ENCODE measurements at places on chromosomes 4 and X.

DNA sequence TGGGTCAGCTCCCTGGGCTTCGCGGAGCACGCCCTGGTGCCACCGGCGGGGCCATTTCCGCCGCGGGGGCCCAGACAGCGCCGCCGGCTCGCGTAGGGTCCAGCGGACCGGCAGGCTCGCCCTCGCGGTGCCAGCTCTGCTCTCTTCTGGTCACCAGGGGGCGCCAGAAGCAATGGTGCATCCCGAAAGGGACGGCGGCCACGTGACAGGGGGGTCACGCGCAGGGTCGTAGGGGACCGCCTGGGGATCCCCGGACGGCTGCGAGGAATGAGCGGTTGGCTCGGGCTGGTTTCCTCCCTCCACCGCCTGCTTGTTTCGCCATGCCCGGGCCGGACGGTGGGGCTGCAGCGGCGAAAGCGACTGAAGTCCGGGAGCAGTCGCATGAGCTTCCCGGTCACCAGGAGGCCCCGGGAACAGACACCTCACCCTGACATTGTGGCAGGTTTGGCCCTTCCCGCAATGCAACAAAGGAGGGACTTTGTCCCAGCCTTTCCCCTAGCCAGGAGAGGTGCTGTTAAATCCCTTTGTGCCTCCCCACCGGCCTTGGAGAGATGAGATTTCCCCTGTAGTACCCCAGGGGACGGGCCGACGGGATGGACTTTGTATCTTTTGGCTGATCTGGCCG, 15.8 kb downstream of the ZCCHC12 start:
- DNase-seq = no peak

DNA sequence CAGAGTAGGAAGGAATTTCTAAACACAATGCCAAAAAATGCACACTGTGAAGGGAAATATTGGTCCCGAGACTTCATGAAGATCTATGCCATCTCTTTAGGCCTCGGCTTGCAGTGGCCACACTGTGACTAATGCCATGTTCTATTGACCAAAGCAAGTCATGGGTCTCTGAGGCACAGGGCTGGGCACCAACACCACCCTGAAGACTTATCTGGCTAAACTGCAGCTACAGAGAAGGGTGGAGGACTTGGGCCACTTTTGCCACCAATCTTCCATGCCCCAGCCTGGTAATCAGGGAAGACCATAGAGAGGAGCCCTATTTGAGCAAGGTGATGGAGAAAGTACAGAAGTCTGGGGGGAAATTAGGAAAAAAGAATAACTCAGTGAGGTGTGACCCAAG, 42.1 kb downstream of the HMX1 start:
- no peak for DNase-seq

DNA sequence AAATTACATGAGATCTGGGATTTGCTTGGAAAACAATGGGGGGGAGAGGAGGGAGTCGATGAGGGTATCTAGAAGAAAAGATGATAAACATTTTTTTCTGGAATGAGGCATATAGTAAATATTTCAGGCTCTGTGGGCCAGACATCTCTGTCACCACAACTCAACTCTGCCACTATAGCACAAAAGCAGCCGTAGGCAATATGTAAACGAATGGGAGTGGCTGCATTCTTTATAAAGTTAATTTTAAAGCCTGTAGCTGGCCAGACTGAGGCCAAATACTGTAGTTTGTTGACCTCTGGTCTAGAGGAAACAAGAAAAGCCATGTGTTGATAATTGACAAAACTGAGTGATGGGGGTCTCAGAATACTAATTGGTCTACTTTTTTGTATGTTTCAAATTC, 14.1 kb upstream of the TCEANC start:
- DNase-seq = no peak

- DNase-seq = no peak
Measured at GRCh38 chrX:72466493-72466892, 106.2 kb downstream of the HDAC8 start.

- DNase-seq = no peak
Measured at GRCh38 chrX:103831342-103831802, 685 bp downstream of the RAB9B start.

DNA sequence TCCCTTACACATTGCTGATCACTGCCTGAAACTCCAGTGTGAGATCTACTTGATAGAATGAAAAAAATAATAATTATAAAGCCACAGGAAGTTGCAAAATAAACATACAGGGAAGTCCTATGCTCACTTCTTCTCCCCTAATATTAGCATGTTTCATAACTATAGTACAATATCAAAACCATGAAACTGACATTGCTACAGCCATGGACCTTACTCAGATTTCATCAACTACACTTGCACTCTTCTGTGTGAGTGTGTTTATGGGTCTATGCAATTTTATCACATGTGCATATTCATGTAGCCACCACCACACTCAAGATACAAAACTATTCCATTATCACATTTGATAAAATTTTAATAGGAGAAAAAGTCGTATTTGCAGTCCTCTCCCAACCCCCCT, 57.3 kb downstream of the SPINK2 start:
- no peak for DNase-seq

- DNase-seq = no peak
Measured at GRCh38 chrX:68822641-68823410, 6.0 kb upstream of the EFNB1 start.

DNA sequence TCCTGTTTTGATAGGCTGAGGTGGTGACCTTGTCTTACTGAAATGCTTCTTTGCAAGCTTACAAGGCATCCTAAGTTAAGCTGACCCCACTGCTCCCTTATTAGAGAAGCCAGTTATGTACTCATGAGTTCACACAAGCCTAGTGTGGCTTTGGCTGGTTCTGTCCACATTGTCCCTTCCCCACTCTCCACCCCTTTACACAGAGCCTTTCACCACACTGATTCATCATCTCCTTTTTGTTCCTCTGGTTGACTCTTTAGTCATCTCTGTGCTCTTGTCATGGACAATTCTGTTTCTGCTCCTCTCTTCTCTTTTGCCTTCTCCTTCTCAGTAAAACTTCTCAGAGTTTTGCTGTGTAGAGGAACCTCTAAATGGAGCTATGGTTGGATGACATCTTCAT, 4.9 kb downstream of the CHRNA9 start:
- no peak for DNase-seq

- no peak for DNase-seq
Measured at GRCh38 chr4:472881-473569, 25.9 kb downstream of the ZNF721 start.

DNA sequence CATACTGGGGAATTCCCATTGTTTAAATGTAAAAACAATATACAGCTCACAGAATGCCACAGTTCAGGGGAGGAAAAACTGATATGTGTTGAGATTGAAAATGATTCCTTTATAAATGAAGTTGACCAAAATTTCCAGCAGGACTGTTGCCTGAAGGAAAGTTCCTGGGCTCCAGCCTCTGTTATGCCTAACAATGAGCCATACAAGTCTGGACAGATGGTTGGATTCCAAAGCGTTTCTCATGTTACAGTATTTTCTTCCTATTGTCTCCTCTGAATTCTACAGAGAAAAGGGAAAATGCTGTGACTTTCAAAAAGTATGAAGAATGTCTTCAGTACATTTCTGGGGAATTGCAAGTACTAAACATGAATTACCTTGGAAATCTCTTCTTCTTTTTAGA, 73.3 kb downstream of the ALPK1 start:
- no peak for DNase-seq

DNA sequence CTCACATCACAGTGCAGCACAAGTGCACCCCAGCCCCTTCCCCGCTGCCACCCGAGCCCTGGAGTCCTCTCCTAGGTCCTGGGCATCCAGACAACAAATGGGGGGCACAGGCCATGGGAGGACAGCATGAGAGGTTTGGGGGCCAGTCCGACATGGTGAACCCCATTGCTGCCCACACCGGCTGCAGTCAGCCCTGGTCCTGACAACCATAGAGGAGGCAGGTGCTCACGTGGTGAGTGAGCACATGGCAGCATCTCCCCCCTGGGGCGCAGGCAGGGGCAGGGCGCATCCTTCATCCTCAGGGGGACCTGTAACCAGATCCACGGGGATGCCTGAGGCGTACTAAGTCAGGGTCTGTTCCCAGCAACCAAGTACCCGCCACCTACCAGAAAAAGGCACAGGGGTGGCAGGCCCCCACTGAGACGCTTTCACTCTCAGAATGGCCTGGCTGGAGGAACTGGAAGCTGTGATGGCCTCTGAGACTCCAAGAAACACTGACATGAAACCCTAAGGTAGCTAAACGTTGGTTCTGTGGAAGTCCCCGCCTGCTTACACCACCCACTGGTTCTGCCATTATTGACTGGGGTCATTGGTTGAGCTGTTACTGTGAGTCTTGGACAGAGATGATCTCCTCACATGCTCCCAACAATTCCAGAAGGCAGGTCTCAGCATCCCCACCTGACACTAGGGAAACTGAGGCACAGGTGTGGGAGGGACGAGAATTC, 6.5 kb downstream of the ZFYVE28 start:
- DNase-seq = no peak

DNA sequence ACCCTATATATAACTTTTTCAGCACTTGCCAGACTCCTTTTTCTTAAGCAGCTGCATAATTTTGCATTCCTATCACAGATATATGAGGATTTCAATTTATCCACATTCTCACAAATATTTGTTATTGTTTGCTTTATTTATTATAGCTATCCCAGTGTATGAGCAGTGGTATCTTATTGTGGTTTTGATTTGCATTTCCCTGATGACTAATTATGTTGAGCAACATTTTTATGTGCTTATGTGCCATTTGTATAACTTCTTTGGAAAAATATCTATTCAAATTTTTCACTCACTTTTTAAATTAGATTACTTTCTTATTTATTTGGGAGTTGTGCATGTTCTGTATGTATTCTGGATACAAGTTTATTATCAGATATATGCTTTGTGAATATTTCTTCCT, 361.9 kb downstream of the KCTD8 start:
- DNase-seq = no peak

GRCh38 chr4:60744767-60745166, 455.4 kb upstream of the ADGRL3 start:
- no peak for DNase-seq

- DNase-seq = no peak
Measured at GRCh38 chrX:47456080-47456479, 26.9 kb downstream of the ZNF41 start.

DNA sequence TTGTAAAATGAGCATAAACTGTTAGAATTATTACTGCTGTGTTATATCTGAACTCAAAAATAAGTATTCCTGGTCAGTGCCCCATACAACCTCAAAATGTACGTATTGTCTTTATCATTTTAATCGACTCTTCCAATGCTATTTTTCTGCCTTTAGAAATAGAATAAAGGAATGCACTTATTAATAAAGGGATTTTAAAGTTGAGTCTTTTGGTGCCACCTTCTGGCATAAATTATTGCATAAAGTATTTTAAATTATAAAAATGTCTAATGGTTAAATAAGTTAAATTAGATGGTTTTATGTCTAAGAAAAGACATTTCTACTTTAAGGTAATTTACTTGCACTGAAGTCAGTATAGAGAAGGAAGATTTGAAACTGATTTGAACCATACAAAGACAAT, 424.0 kb upstream of the NDST4 start:
- DNase-seq = peak; percentile 71

DNA sequence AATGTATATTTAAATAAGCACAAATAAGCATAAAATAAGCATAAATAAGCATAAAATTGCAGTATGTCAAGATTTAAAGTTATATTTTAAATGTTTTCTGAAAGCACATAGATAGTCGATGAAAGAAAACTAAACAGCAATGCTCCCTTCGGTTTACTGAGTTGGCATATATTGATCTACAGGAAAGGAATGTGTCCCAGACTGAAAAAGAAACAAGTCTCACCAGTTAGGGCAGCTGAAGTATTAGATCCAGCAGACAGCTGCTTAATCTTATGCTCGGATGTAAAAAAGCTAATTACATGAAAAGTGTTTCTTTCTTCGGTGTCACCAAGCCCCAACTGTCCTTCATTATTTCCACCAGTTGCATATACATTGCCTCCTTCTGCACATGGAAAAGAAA, 8.7 kb downstream of the RPGR start:
- no peak for DNase-seq

DNA sequence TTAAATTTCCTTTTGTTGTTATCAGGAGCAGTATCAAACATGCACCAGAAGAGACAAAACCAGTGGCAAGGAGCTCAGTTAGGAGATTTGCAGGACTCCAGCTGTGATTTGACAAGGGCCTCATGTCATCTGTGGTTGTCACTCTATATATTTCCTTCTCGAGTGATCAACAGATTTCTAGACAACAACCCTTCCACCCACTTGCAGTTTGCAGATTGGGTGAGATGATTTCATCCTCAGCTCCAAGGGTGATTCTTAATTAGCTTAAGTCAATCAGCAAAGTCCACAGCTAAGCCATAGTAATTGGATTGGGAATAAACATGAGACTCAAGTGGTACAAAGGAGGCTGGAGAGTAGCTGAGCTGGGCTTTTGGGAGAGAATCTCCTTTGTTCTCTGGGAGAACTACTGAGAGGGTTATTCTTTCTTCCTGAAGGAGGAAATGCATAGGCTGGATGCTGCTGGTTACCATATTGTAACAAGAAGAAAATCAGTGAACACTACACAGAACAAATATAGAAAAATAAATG, 192.8 kb downstream of the PPARGC1A start:
- DNase-seq = no peak

DNA sequence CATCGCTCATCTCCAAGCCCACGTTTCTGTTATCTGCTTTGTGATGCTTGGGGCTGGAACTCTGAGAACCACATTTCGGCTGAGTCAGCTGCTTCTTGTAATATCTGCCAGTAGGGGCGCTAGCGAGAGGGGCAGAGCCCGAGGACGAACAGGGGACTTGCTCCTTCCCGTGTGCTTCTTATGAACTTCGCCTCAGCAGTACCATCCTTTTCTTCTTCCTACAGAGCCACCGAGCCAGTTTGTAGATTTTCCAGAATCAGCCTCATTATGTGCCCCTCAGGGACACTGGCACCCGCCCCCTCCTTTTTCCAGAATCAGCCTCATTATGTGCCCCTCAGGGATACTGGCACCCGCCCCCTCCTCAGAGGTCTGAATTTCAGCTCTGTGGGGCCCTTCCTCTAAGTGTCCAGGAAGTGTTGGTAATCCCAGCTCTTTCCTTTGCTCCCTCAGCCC, 441.7 kb upstream of the RASGEF1B start:
- DNase-seq = no peak

DNA sequence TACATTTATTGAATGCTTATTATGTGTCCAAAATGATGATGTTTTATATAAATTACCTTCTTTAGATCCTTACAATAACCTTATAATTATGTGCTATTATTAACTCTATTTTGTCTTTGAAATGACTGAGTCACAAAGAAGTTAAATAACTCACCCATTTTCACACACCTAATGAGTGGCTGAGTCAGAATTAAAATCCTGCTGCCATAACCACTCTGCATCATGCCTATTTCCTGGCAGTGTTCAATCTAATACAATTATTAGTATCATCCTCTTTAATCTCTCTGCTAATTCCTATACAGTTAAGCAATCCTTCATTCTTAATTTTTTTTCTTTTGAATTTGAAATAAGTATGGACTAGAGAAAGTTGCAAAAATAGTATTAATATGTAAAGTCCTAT, 342.9 kb downstream of the CFAP299 start:
- no peak for DNase-seq

All from SK-N-MC (cell line).